ENCODE measurements at places on chromosomes 1 and 21. TPM values are rescaled to one million over a fixed set of nuclear protein-coding genes. Genes with fewer than 3 reads are reported as not detected.

GRCh38 chr1:171816300-171816901, 24.9 kb upstream of the DNM3 start:
- no peaks in the 10 kb centered on the region for H3K4me1 ChIP-seq
- DNase-seq = no peak
- H3K4me3 ChIP-seq = no peak overlapping the region
- no peak overlapping the region for H3K27ac ChIP-seq
- no peaks in the 10 kb centered on the region for H3K36me3 ChIP-seq

The RNU1-2 gene
- total RNA-seq = 2,332 TPM

GRCh38 chr1:112444269-112444668, 48.3 kb downstream of the CTTNBP2NL start:
- no peak overlapping the region for H3K4me3 ChIP-seq
- H3K36me3 ChIP-seq = no peaks in the 10 kb centered on the region
- no peaks in the 10 kb centered on the region for H3K27me3 ChIP-seq

The P3H1 gene
- total RNA-seq = 12.7 TPM

- peaks cover 3% of the 10 kb centered on the region for H3K4me1 ChIP-seq
- no peak overlapping the region for H3K4me3 ChIP-seq
- H3K27me3 ChIP-seq = no peaks in the 10 kb centered on the region
- DNase-seq = no peak
Measured at GRCh38 chr1:236870721-236871120, 75.6 kb downstream of the MTR start.

GRCh38 chr1:13769212-13769611, 69.2 kb downstream of the PRDM2 start:
- H3K4me3 ChIP-seq = no peak overlapping the region
- no peak overlapping the region for H3K27ac ChIP-seq
- H3K4me1 ChIP-seq = peaks cover 6% of the 10 kb centered on the region
- no peaks in the 10 kb centered on the region for H3K27me3 ChIP-seq

DNA sequence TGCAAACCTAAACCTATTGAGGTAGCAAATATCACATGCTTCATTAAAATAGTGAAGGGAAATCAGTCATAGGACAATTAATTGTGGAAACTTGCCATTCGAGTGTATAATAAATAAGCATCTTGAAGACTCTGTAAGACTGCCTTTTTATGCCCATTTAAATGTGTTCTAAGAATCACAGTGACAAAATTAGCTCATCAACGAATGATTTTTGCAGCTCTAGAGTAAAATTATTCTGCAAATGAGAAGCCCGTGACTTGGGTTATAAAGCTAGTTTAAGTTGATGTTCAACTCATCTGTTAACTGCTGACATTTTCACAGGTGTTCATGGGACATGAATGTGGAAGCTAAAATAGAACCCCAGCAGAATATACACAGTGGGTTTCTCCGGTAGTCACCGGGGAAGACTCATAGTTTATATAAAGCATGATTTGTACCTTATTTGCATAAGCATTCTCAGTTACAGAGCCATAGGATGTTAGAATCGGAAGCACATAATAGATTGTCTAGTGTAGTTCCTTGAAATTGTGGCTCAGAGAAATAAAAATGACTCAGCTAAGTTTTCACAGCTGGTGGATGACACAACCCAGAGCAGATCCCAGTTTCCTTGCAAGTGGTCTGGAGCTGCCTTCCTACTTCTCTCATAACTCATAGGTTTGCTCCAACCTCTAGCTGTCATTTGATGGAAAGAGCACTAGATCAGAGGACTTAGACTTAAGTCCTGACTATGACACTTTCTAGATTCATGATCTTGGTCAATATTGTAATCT, 107.3 kb downstream of the UCHL5 start:
- H3K27ac ChIP-seq = no peak overlapping the region
- H3K27me3 ChIP-seq = no peaks in the 10 kb centered on the region
- no peak overlapping the region for H3K4me3 ChIP-seq
- H3K4me1 ChIP-seq = no peaks in the 10 kb centered on the region
- DNase-seq = no peak

- no peaks in the 10 kb centered on the region for H3K4me1 ChIP-seq
- no peaks in the 10 kb centered on the region for H3K36me3 ChIP-seq
- H3K27me3 ChIP-seq = no peaks in the 10 kb centered on the region
Measured at GRCh38 chr1:6143395-6143794, 36.7 kb downstream of the CHD5 start.

DNA sequence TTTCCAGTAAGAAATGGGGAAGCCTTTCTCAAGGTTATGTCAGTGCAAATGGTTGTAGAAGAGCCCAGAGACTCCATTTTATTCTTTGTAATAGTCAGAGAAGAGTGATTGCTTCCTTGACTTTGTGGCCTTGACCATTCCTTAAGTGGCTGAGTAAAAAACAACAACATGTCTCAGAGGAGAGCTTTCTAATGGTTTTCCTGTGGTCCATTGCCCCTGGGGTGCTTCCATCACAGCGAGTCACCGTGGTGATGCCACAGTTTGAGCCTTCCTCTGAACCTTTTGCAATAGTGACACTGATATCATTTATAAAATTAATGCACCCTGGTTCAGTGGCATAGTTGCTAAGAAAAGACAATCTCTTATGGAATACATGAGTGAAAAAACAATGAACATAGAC, 38.6 kb downstream of the PAPPA2 start:
- no peak overlapping the region for H3K4me3 ChIP-seq
- no peaks in the 10 kb centered on the region for H3K4me1 ChIP-seq
- no peaks in the 10 kb centered on the region for H3K27me3 ChIP-seq
- H3K36me3 ChIP-seq = no peaks in the 10 kb centered on the region

GRCh38 chr1:27388337-27389005, 4.0 kb upstream of the GPR3 start:
- H3K27me3 ChIP-seq = no peaks in the 10 kb centered on the region
- peak; percentile 67 for DNase-seq
- no peak overlapping the region for H3K4me3 ChIP-seq

DNA sequence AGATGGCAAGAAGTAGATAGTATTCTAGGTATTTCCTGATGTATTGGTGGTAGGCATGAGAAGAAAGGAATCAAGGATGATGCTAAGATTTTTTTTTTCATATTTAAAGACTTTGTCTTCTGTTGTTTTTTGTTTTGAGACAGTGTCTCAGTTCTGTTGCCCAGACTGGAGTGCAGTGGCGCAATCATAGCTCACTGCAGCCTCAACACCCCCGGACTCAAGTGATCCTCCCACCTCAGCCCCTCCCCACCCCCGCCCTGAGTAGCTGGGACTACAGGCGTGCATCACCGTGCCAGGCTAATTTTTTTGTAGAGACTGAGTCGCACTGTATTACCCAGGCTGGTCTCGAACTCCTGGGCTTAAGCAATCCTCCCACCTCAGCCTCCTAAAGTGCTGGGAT, 2.8 kb upstream of the CAPZB start:
- no peaks in the 10 kb centered on the region for H3K27me3 ChIP-seq
- H3K4me3 ChIP-seq = no peak overlapping the region
- no peak overlapping the region for H3K27ac ChIP-seq
- H3K36me3 ChIP-seq = no peaks in the 10 kb centered on the region

GRCh38 chr1:9549955-9550546, 10.8 kb downstream of the SLC25A33 start:
- DNase-seq = no peak
- no peak overlapping the region for H3K4me3 ChIP-seq
- no peaks in the 10 kb centered on the region for H3K36me3 ChIP-seq

- H3K27ac ChIP-seq = no peak overlapping the region
- H3K36me3 ChIP-seq = peaks cover 29% of the 10 kb centered on the region
- no peaks in the 10 kb centered on the region for H3K27me3 ChIP-seq
- no peak overlapping the region for H3K4me3 ChIP-seq
Measured at GRCh38 chr1:75733661-75734060, 9.2 kb downstream of the ACADM start.

The CRB1 gene
- 0.08 TPM for total RNA-seq

GRCh38 chr1:221722254-221723017, 19.5 kb downstream of the DUSP10 start:
- H3K36me3 ChIP-seq = no peaks in the 10 kb centered on the region
- no peak overlapping the region for H3K4me3 ChIP-seq
- no peaks in the 10 kb centered on the region for H3K27me3 ChIP-seq
- H3K4me1 ChIP-seq = peaks cover 40% of the 10 kb centered on the region
- H3K27ac ChIP-seq = no peak overlapping the region

DNA sequence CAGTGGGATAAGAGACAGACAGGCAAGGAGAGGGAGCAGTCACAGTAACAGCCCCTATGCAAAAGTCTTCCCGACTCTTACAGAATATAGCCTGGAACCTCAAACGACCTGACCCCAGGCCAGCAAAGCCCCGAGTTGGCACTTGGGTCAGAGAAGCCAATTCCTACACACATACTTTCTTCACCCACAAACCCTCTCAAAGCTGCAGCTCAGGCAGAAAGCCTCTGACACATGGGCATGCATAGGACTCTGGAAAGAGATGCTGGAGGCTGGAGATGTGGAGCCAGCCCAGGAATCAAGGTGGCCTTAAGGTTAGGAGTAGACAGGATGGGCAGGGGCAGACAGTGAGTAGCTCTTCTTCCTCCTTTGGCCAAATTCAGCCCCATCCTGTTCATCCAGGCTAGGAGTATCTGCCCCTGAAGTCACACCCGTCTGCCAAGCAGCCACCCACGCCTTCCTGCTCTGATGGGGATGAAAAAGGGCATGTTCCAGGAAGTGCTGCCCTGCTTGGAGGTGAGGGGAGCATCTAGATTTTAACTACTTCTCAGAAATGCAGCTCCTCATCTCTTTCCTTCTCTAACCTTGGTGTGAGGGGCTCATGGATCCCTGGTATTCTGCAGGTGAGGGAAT, 7.8 kb downstream of the SLC41A1 start:
- no peak for DNase-seq
- no peak overlapping the region for H3K4me3 ChIP-seq
- H3K27me3 ChIP-seq = no peaks in the 10 kb centered on the region
- no peak overlapping the region for H3K27ac ChIP-seq
- peaks cover 52% of the 10 kb centered on the region for H3K4me1 ChIP-seq

GRCh38 chr1:179156026-179156425, 73.5 kb downstream of the ABL2 start:
- no peak for DNase-seq
- H3K27ac ChIP-seq = no peak overlapping the region
- H3K36me3 ChIP-seq = no peaks in the 10 kb centered on the region
- H3K4me1 ChIP-seq = peaks cover 21% of the 10 kb centered on the region

- no peaks in the 10 kb centered on the region for H3K36me3 ChIP-seq
- no peaks in the 10 kb centered on the region for H3K4me1 ChIP-seq
- no peak for DNase-seq
- peak overlapping the region; percentile 70 for H3K27ac ChIP-seq
- peak overlapping the region; percentile 65 for H3K4me3 ChIP-seq
Measured at GRCh38 chr1:12167493-12168429, 970 bp downstream of the TNFRSF1B start.

DNA sequence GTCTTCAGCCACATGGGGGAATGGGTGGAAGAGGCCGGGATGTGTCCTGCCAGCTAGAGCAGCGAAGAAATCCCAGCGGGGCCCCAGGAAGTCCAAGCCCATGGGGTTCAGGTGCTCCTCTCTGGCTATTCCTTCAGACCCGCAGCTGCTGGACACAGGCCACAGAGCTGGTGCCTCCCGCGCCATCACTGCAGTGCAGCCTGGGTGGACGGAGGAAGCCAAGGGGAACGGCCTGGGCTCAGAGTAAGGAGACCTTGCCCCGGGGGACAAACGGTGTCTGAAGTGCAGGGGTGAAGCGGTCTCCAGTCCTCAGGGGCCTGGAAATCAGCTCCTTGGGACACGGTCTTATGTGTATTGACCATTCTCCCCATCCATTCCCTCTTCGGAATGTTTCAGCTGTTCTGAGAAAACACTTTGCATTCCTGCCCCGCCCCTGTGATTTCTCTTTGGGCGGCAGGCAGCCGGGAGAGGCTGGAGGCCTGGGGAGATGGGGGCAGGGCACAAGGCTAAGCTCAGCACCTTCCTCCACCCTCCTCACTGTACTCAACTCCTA, 18.4 kb downstream of the MTHFR start:
- no peak for DNase-seq
- no peaks in the 10 kb centered on the region for H3K36me3 ChIP-seq
- no peaks in the 10 kb centered on the region for H3K27me3 ChIP-seq
- H3K4me3 ChIP-seq = no peak overlapping the region
- no peak overlapping the region for H3K27ac ChIP-seq

The ANGPTL7 gene
- total RNA-seq = not detected

GRCh38 chr1:205812271-205812877, 624 bp downstream of the SLC41A1 start:
- H3K27ac ChIP-seq = peak overlapping the region; percentile 85
- H3K4me1 ChIP-seq = no peaks in the 10 kb centered on the region
- H3K27me3 ChIP-seq = no peaks in the 10 kb centered on the region
- DNase-seq = no peak
- no peaks in the 10 kb centered on the region for H3K36me3 ChIP-seq
- peak overlapping the region; percentile 85 for H3K4me3 ChIP-seq

The FCRL6 gene
- 0.37 TPM for total RNA-seq

DNA sequence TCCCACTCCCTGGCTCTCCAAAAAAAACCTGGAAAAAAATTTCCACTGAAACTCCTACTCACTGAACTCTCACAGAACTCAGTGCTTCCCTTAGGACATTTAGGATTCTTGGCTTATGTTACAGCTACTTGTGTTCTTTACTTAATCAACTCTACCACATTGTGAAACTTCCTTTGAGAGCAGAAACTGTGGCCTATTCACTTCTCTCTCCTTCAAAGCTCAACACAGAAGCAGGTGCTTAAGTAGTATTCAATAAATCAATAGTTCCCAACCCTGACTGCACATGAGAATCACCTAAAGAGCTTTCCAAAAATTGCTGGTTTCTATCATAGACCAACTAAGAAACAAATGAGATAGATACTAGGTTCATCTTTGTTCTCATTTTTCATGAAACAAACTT, 67.9 kb upstream of the DMRTA2 start:
- H3K36me3 ChIP-seq = no peaks in the 10 kb centered on the region
- no peak overlapping the region for H3K27ac ChIP-seq
- H3K27me3 ChIP-seq = no peaks in the 10 kb centered on the region
- no peak overlapping the region for H3K4me3 ChIP-seq

The CHIA gene
- not detected for total RNA-seq

DNA sequence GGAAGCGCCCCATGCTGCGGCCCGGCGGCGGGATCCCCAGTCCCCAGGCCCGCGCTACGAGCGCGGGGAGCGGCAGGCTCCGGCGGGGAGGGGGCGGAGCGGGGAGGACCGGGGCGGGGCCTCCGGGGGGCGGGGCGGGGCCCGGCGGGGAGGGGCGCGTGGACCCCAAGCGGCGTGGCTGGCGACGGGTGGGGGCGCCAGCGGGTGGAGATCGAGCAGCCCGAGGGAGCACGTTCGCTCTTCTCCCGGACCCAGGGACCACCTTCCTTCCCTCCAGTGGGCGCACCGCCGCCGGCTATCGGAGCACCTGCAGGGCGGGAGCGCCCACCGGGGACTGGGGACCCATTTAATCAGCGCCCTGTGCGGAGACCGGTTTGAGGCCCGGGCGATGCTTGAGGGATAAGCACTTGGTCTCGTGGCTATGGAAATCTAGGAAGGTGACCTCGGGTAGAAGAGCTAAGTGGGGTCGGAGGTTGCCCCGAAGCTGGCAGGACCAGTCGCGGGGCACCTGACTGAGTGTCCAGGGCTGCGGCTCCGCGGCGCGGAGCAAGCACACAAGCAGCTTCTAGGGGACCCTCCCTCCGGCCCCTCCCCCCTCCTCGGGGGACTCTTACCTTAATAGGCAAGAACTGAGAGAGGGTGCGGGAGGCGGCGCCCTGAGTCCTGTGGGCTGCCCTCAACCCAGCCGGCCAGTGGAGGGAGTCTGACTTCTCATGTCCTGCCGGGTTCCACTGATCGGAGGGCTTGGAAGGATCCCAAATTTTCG, at the start of gene TSPAN2:
Gene TSPAN2 (minus strand): TSS at position 84 of the 766 bp plus-strand sequence. CDS start 71 bp downstream, at position 13.
- H3K4me3 ChIP-seq = peak within 1 kb of the TSS; percentile 71
- peak within 1 kb of the TSS; percentile 17 for H3K27ac ChIP-seq

The ETNK2 gene
- 6.7 TPM for total RNA-seq

GRCh38 chr1:53616927-53617326, 122.0 kb downstream of the GLIS1 start:
- H3K27ac ChIP-seq = no peak overlapping the region
- no peak overlapping the region for H3K4me3 ChIP-seq
- DNase-seq = peak; percentile 19
- no peaks in the 10 kb centered on the region for H3K4me1 ChIP-seq

The SPSB1 gene
- total RNA-seq = 27.5 TPM
